CMK (cell line): ENCODE measurements at places on chromosomes 1 and 21.

- no peak for DNase-seq
Measured at GRCh38 chr1:101004670-101005069, 20.9 kb downstream of the DPH5 start.

GRCh38 chr21:38631206-38631605 is 132.9 kb upstream of the ERG start:
- no peak for DNase-seq

- DNase-seq, result no peak
Measured at GRCh38 chr1:209076688-209077087, 506.8 kb upstream of the CAMK1G start.

- DNase-seq, result no peak
Measured at GRCh38 chr1:30692201-30692947, 31.0 kb downstream of the MATN1 start.

DNA sequence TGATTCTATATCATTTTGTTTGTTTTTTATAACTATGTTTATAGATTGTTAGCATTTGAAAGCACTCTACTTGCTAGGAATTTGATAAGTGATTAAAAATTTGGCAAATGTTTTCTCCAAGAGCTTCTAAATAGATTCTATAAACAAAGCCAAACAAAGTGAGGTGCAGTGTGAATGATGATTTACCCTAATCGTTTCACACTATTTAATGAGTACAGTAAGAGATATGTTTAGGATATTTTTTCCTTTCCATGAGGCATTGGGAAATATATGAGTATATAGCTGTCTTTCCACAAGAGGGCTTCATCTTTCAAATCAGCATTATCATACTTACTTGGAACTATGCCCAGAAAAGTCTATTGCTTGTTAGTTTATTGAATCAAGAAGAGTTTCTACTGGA is 277.0 kb upstream of the BRINP3 start:
- DNase-seq, result no peak

DNA sequence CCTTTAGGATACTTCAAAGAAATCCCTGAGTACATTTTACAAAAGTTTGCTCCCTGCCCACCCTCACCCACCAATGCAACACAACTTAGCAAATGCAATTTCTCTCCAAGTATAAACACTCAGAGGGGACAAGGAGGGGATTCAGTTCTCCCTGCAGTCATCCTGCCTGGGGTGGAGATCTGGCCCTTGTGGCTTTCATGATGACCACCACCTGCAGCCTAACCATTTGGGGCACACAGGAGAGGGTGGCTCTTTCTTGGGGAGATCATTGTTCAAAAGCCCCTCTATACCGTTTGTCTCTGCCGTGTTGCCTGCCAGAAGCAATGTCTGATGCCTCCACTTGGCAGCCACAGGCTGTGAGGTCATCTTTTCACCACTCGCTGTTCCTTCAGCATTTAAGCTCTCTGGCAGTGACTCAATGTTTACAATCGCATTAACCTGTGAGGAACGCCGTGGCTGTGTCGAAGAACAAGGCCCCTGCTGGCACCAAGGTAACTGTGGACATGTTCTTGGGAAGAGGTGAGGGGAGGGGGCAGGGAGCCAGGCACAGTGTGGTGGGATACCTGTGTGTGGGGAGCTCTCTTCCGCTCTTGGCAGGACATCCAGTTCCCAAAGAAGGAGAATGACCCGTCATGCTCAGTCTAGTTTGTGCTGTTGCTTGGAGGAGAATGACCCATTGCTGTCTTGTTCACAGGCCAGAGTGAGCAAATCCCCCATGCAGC is 103.9 kb upstream of the DUSP10 start:
- no peak for DNase-seq

- DNase-seq, result no peak
Measured at GRCh38 chr1:29634324-29634723, 398.0 kb downstream of the PTPRU start.

DNA sequence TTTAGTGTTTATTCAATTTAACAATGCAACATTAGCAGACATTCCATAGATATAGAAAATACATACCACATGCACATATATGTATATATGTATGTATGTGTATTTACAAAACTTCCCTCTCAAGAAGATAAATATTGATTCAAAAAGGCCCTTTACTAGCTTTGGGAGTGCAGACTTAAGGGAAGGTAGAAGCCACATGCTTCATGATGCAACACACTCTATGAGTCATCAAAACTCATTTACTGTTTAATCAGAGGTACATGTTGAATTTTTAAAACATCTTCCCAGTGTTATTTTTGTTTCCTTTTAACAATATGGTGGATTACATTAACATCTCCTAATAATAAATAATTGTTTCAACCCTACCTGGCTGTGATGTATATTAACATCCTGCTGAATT is 61.4 kb upstream of the KIRREL1 start:
- no peak for DNase-seq
